ENCODE measurements at places on chromosomes 16 and 17.

DNA sequence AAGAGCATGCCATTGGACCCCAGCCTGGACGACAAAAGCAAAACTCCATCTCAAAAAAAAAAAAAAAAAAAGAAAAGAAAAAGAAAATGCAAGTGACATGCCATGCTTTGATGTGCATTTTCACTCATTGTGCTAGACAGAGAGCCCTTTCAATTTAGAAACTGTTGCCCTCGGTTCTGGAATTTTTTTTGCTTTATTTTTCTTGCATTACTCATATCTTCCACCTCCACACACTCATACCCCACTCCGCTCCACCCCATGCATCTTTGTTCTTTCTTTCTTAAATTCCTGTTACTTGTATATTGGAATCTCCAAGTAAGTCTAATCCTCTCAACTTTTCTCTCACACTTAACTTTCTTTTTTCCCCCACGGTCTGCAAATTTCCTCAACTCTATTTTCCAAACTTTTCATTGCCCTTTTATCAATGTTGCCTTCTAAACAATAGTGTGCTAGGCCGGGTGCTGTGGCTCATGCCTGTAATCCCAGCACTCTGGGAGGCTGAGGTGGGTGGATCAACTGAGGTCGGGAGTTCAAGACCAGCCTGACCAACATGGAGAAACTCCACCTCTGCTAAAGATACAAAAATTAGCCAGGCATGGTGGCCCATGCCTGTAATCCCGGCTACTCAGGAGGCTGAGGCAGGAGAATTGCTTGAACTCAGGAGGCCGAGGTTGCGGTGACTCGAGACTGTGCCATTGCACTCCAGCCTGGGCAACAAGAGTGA, 16.8 kb upstream of the SUZ12 start:
- no peak for DNase-seq

- no peak for DNase-seq
Measured at GRCh38 chr17:11565591-11565990, 32.7 kb upstream of the DNAH9 start.

DNA sequence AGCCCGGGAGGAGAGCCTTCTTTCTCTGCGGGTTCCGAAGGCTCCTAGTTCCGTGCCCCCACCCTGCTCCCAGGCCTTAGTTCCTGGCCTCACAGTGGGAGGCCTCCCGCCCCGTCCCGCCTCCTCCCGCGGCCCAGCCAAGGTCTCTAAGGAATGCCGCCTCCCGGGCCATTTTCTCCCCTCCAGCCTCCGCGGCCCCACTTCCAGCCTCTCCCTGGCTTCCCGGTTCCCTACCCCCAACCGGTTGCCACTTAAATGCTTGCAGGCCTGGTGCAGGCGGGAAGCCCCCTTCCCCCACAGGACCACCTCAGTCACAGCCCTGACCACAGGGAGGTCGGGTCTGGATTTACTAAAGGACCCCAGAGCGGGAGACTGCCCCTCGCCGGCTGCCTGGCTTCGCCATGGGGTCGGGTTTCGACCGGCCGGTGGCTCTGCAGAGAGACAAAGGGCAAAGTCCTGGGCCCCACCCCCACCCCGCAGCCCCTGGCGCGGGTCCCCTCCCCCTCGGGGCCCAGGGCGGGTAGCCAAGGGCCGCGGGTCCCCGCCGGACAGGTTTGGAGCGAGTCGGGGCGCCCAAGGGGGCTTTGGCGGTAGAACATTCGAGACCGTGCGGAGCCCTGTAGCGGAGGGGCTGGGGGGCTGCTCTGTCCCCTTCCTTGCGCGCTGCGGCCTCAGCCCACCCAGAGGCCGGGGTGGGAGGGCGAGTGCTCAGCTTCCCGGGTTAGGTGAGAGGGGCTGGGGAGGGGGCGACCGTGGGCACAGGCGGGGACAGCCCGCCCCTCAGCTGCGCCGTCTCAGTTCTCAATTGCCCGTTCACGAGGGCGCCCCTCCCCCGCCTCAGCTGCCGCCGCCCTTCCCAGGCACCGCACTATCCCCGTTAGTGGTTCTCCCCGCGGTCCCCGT, 16.4 kb downstream of the IGF2BP1 start:
- DNase-seq, result no peak

- no peak for DNase-seq
Measured at GRCh38 chr17:43418441-43419374, 19.9 kb downstream of the ARL4D start.

GRCh38 chr17:17513626-17514025, 17.4 kb upstream of the RASD1 start:
- DNase-seq, result no peak

DNA sequence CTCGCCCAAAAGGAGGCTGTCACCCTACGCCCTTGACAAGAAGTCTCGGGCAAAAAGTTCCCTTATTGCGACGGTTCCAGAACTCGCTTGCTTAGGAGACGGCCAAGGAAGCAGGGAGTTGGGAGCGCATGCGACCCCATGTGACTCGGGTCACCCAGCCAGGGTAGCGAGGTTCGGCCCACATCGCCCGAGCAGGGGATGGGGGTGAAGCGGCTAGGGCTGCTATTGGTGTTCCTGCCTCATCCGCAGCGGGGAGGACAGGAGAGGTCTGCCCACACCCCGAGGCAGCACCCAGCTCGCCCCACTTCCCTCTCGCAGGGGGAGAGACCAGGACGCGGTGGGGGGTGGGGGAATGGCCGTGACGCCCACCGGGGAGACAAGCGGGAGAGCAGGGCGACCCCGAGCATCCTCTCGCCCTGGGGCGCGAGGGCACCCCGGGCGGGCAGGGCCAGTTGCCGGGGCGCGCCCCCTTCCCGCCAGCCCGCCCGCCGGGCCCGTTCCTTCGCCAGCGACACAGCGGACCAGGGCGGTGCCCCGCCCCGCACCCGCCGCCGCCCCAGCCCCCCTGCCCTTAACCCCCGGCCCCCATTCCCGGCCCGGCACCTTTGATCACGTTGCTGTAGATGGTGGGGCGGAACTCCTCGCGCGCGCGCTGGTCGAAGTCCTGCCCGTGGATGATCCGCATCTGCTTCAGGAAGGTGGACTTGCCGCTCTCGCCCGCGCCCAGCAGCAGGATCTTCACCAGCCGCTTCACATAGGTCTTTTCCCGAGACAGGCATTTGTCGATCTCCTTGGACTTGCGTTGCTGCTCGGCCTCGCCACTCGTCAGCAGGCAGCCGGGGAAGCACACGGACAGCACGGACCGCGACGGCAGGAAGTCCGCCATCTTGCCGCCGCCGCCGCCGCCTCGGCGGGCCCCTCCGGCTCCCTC, 567 bp downstream of the GNA13 start:
- peak; percentile 52 for DNase-seq

DNA sequence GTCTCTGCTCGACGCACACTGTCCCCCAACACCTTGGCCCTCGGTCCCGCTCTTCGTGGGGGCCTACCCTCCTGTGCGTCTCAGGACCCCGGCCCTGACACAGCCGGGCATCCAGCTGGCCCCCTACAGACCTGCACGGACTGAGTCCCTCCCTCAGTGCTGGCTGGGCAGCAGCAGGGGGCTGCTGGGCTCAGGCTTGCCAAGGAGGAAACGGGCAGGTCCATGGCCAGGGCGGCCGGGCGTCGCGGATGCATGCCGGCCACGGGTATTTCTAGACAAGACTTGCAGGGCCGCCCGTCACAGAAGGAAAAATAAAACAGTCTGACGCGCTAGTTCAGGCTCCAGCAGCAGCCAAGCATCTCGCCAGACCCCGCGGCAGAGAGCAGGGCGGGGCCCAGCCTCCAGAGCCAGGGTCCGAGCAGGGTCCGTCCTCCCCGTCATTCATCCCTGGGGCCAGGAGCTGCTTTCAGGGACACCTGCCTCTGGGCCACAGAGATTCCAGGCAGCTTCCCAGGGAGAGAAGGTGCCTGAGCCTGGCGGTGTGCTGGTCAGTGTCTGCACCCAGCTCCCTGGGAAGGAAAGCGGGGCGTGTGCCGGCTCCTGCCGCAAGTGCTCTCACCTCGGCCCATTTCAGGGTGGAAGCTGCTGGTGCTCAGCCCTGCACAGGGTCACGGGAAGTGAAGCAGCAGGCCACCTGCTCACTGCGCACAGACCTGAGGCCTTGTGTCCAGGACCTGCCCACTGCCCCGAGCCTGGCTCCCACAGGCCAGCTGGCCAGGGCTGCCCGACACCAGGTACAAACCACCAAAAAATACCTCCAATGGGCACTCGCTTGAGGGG, 7.2 kb upstream of the PVALEF start:
- DNase-seq, result no peak

GRCh38 chr17:55693254-55694216, 29.1 kb downstream of the TMEM100 start:
- DNase-seq, result no peak

DNA sequence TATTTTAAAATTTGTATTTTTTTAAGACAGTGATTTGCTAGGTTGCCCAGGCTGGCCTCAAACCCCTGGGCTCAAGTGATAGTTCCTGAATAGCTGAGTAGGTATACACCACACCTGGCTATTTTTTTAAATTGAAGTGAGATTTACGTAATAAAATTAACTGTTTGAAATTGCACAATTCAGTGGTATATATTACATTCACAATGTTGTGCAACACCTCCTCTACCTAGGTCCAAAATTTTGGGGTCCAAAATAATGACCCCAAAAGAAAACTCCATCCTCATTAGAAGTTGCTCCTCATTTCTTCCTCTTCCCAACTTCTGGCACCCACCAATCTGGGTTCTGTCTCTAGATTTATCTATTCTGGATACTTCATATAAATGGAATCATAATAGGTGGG, 3.0 kb upstream of the SMARCD2 start:
- DNase-seq, result no peak

DNA sequence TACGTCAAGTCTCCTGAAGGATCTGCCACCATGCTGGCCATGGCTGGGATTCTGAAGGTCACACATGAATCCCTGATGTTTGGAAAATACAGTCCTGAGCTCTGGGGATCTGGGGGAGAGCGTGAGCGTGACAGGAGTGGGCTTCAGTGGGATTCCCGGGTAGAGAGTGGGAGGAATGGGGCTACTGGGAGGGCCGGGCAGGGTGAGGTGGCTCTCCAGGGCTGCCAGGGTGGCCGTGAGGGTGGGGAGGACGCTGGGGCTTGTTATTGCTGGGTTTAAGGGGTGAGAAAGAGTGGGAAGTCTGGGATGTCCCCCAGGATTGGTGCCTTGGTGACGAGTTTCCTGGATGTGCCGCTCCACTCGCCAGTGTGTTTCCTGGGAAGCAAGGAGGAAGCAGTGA, 31.3 kb downstream of the FOXL1 start:
- DNase-seq, result no peak

- no peak for DNase-seq
Measured at GRCh38 chr16:870856-871561, 70.5 kb upstream of the GNG13 start.

- no peak for DNase-seq
Measured at GRCh38 chr17:10463402-10463801, 6.0 kb downstream of the MYH4 start.

- no peak for DNase-seq
Measured at GRCh38 chr16:4179020-4179419, 62.8 kb upstream of the ADCY9 start.

DNA sequence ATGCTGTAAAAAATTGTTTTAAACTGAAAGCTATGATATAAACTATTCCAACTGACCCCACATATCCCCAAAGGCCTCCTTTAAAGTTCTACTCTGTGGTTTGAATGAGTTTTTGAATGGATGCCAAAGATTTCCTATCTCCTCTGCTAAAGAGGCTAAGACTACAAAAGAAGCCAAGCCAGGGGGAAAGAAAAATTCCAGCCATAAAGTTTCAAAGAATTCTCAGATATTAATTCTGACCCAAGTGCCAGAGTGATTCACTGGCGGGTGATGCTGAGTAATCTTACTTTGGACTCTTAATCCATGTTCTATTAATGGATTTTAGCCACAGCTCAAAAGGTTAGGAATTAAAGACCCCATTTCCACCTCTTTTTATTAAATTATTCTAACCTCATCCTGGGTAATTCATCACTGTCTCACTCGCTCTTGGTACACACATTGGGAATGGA, 60.7 kb downstream of the HS3ST3A1 start:
- no peak for DNase-seq

DNA sequence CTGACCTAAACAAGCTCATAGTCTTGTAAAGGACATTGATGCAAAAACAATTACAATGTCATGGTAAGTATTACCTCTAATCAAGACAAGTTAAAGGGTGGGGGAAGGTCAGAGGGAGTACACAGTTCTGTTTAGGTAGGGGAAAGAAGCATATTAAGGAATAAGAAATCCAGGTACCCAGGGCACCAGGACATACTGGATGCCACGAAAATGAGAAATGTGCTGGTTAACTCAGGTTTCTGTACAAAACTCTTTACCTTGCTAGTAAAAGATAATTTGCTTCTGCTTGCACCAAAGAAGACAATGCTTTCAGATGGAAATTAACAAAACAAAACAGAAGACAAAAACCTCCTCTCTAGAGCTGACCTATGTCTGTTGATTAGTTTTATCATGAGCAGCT, 70.7 kb upstream of the MED13 start:
- DNase-seq, result no peak

DNA sequence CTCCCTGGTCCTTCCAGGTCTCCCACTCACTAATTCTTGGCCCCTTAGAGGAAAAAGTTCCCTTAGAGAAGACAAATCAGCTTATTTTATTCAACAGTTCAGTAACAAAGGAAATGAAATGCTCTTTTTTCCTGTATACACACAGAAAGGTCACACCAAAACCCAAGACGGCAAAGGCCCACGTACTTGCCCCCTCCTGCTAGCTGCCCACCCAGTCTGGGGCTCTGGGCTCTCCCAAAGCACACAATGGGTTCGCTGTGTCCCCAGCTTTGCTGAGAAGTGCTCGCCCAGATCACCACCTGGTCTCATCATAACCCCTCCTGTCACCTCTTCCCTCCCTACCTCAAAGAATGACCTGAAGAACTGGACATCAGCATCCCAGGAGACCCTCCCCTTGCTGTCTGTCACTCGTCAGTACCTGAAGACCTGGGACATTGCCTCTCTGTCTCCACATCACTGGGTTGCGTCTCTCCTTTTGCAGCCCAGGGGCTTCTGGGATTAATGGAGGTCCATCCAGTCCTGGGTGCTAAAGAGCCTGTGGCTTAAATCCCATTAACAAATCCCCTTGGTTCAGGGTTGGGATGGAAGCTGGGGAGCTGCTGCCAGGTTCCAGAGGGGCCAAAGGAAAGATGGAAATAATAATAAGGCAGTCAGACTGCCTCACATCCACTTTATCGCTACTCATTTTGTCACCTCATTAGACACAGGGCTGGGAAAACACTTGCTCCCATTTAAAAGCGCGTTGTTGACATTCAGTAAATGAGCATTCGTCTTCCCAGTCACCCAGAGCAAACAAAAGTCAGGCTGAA, 3.3 kb downstream of the SLC6A4 start:
- DNase-seq, result no peak

- no peak for DNase-seq
Measured at GRCh38 chr16:10676284-10676683, 18.4 kb downstream of the TEKT5 start.

GRCh38 chr16:85728879-85729278, 22.0 kb downstream of the C16orf74 start:
- DNase-seq, result no peak

DNA sequence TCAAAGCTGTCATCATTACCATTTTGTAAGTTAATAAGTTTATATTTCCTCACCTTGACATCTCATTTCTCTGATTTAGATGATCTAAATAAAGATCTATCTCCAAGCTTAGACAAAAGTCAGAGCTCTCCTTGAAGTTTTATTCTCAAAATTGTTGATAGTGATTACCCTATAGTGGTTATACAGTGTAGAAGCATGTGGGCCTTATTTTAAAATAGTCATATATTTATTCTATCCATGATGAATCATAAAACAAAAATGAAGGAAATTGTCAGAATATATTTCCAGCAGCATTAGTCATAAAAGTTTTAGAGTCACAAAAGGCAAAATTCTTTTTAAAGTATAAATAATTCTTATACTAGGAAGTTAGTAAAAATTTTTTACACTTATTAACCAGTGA, 49.0 kb downstream of the RHOT1 start:
- no peak for DNase-seq

Data from germinal center (tissue), 1 donor.